ENCODE measurements at places on chromosomes 7 and 10. TPM values are rescaled to one million over a fixed set of nuclear protein-coding genes. Genes with fewer than 3 reads are reported as not detected.

GRCh38 chr10:23037561-23037960, 57.8 kb upstream of the MSRB2 start:
- H3K27ac ChIP-seq, result no peak overlapping the region
- H3K4me1 ChIP-seq, result no peaks in the 10 kb centered on the region
- no peaks in the 10 kb centered on the region for H3K27me3 ChIP-seq
- DNase-seq, result no peak
- no peaks in the 10 kb centered on the region for H3K36me3 ChIP-seq

ACBD7 gene
- total RNA-seq, result 0.50 TPM

DNA sequence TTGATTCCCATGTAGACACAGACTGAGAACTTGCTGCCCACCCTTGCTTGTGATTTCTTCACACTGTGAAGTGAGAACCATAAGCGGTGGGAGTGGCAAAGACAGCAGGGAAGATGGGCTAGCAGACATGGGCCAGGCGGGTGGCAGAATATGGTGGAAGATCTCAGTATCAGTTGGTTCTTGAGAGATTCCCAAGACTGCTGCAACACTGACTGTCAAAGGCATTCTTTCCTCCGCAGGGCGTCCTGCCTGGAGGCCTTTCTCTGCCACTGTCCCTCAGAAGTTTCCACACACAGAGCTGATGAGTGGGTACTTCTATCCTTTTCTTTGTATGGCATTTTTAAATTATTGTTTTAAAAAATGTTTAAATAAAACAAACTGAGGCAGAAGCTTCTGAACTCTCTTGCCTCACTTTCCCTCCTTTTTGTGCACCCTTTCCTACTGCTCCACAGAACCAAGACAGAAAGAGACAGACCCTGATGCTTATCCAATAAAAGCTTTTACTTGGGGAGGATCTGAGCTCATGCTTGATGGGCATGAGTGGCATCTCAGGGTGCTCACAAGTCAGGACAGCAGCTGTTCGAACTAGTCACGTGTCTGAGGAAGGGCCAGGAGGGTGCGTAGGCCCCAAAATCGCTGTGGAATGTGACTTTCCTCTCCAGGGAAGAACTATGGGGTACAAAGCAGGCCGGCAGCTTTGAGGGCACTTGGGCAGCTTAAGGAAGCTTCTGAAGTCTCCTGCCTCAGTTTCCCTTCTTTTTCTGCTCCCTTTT, 104.7 kb upstream of the PCGF5 start:
- no peak overlapping the region for H3K27ac ChIP-seq
- DNase-seq, result no peak
- H3K4me1 ChIP-seq, result no peaks in the 10 kb centered on the region
- H3K27me3 ChIP-seq, result no peaks in the 10 kb centered on the region

DNA sequence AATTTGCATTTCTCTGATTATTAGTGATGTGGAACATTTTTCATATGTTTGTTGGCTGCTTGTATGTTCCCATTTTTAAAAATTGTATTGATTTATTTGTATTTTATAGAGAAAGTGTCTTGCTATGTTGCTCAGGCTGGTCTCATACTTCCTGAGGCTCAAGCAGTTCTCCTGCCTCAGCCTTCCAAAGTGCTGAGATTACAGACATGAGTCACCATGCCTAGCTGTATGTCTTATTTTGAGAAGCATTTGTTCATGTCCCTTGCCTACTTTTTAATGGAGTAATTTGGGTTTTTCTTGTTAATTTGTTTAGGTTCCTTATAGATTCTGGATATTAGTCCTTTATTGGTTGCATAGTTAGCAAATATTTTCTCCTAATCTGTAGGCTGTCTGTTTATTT, 214.2 kb upstream of the KAT6B start:
- H3K27ac ChIP-seq, result no peak overlapping the region
- no peak overlapping the region for H3K4me3 ChIP-seq
- no peaks in the 10 kb centered on the region for H3K4me1 ChIP-seq
- H3K36me3 ChIP-seq, result no peaks in the 10 kb centered on the region

DNA sequence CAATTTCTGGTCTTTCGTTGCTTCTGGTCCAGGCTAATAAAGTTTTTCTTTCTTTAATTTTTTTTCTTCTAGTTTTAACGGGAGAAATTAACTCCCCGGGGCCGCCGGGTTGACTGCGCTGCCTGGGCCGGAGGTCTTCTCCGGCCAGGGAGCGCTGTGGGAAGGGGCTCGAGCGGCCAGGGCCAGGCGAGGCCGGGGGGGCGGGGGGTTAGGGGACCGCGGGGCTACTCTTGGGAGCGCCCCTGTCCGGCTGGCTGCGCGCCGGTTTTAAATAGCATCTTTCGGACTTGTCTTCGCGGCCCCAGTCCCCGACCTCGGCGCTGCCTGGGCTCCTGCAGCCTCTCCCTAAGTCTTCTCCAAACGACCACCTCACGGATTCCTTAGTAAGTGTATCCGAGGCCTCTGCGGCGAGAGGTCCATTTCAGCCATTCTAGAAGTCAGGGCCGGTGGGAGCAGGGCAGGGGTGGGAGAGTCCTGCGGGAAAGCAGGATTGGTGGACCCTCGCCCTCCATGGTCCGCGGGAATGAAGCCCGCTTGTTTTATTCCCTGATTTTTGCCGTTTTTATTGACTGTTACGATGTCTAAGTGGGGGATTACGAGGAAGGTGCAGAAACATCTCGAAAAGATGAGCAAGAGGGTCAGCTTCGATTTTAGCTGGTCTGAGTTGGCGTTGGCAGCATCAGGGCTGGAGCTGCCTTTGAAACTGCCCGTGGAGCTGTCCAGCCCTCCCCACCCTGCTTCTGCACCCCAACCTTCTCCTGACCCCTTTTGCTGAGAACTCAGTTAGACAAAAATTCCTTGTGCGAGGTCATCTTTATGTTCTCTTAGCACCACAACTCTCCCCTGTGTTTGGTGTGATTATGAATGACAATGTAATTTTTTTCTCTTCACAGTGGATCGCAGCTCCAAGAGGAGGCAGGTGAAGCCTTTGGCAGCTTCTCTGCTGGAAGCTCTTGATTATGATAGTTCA, 555 bp downstream of the PHF14 start:
- H3K4me1 ChIP-seq, result no peaks in the 10 kb centered on the region
- H3K27me3 ChIP-seq, result no peaks in the 10 kb centered on the region
- DNase-seq, result peak; percentile 72
- no peaks in the 10 kb centered on the region for H3K36me3 ChIP-seq

DNA sequence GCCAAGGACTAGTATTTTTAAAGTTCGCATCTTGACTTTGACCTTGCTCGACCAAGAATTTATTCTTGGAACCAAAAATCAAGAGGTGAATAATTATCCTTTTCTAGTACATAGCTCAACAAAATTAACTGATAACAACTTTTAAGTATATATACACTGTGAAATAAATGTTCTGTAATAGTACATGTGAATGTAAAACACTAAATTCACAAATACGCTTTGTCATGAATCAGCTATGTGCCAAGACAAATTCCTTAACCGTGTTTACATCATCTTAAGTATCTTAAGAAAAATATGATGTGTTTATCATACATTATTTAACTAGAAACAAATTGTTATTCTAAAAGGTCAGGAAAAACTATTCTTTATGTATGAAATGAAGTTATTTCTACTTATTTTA, 83.3 kb downstream of the CUL2 start:
- H3K4me1 ChIP-seq, result no peaks in the 10 kb centered on the region
- DNase-seq, result no peak
- H3K36me3 ChIP-seq, result no peaks in the 10 kb centered on the region
- no peaks in the 10 kb centered on the region for H3K27me3 ChIP-seq
- H3K4me3 ChIP-seq, result no peak overlapping the region
- H3K27ac ChIP-seq, result no peak overlapping the region

PPIF gene
- total RNA-seq, result 36.7 TPM

DNA sequence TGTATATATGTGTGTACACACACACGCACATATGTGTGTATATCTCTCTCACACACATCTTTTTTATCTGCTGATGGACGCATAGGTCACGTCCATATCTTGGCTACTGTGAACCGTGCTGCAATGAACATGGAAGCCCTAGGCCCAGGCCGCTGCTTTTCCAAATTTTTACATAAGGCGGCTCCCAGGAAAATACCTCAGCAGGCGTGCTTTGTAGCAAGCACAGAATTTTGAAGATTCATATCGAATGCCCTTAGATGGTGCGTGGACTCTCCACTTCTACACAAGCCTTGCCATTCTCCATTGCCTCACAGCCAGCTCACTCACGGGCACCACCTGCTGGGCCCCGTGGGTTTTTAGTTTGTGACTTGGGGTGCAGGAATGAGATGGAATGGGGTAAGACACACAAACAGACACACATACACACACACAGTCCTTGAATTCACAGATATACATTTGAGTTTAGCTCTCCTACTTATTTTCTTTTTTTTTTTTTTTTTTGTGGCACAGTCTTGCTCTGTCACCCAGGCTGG, 57.9 kb upstream of the RNF32 start:
- no peak for DNase-seq
- no peak overlapping the region for H3K4me3 ChIP-seq
- H3K27ac ChIP-seq, result no peak overlapping the region
- H3K36me3 ChIP-seq, result no peaks in the 10 kb centered on the region

DNA sequence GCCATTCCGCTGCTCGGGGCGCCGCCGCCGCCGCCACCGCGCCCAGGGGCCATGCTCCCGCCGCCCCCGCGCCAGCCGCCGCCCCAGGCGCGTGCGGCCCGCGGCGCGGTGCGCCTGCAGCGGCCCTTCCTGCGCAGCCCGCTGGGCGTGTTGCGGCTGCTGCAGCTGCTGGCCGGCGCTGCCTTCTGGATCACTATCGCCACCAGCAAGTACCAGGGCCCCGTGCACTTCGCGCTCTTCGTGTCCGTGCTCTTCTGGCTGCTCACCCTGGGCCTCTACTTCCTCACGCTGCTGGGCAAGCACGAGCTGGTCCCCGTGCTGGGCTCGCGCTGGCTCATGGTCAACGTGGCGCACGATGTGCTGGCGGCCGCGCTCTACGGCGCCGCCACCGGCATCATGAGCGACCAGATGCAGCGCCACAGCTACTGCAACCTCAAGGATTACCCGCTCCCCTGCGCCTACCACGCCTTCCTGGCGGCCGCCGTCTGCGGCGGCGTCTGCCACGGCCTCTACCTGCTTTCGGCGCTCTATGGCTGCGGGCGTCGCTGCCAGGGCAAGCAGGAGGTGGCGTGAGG, 383 bp downstream of the MARVELD1 start:
- no peaks in the 10 kb centered on the region for H3K36me3 ChIP-seq
- H3K27me3 ChIP-seq, result no peaks in the 10 kb centered on the region
- H3K4me3 ChIP-seq, result peak overlapping the region; percentile 59
- no peaks in the 10 kb centered on the region for H3K4me1 ChIP-seq
- H3K27ac ChIP-seq, result peak overlapping the region; percentile 86

Data from kidney (tissue), 22 donors.